NCI-H524 (cell line): ENCODE measurements at places on chromosomes 1 and 21.

GRCh38 chr21:24339406-24339805, 1267.9 kb downstream of the MRPL39 start:
- no peak for DNase-seq

- DNase-seq = no peak
Observed at GRCh38 chr1:3996846-3997705, 97.0 kb upstream of the C1orf174 start.

DNA sequence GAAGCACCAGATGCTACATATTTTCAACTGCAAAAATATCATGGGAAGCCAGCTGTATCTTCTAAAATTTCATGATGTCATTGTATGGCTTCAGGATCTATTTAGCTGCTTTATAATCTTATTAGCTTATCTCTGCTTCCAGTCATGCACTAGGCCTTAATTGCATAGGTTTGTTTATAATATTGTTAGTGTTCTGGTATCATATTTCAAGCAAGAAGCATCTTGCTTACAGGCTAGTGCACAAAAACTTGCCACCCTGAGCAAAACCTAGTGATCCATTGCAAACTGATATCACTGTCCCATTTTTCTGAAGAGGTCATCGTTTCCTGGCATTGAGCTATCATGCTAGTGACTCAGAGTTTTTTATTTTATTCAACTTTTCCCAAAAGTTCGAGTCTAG, 15.7 kb upstream of the NRIP1 start:
- peak; percentile 88 for DNase-seq

DNA sequence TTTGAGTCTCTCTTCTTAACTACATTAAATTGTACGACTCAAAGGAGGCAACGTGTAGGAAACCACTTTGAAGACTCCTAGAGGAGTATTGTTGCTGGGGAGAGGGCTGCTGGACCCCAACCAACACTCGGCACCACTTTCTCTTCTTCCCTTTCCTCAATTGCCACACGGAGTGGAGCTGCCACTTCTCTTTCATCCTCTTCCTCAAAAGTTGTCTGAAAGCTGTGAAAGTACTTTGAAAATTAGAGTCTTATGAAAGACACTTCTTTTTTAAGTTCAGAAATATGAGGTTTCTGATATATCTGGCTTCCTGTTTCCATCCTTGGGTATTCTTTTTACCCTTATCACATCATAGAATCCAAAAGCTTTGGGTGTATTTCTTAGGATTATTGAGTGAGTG, 59.5 kb downstream of the MRPS6 start:
- DNase-seq = no peak

DNA sequence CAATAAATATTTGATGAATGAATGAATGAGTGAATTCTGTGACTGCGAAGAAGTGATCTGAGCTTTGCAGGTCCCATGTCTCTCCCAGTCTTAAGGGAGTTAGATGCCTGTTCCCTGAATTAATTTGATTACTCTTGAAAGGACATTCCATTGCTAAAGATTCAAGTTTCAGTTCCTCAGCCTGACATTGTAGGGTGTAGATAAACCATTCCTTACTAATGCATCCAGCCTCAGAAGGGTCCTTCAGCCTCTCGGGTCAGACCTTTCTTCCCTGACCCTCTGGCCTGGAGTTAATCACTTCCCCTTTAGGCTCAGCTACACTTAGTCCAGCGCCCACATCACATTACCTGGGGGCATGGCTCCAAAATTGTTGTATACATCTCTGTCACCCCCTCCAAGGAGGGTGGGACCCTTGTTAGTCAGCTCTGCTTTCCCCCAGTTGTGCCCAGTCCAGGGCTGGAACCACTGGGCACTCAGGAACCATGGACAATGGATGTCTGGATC, 2.6 kb downstream of the INSRR start:
- DNase-seq = no peak
